ENCODE measurements at places on chromosomes 2 and 18.
A peak's percentile ranks its signal among the peaks of the same experiment; 100 is the strongest.

DNA sequence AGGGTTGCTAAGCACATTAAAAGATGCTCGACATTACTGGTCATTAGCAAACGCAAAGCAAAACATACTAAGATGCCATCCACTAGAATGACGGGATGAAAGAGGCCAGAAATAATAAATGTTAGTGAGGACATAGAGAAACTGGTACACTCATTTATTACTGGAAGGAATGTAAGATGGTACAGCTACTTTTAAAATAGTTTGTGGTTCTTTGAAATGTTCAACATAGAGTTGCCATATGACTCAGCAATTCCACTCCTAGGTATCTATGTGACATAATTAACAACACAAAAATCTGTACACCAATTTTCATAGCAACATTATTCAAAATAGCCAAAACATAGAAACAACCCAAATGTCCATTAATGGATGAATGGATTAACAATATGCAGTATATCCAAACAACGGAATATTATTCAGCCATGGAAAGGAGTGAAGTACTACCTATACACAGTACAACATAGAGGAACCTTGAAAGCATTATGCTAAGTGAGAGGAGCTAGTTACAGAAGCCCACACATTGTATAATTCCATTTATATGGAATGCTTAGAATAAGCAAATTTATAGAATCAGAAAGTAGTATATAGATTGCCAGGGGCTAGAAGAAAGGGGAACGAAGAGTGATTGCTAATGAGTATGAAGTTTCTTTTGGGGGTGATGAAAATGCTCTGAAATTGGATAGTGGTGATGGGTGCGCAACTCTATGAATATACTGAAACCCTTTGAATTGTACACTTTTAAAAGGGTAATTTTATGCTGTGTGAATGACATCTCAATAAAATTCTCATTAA lies 61.9 kb upstream of the IL1R1 start:
- no peak for DNase-seq

DNA sequence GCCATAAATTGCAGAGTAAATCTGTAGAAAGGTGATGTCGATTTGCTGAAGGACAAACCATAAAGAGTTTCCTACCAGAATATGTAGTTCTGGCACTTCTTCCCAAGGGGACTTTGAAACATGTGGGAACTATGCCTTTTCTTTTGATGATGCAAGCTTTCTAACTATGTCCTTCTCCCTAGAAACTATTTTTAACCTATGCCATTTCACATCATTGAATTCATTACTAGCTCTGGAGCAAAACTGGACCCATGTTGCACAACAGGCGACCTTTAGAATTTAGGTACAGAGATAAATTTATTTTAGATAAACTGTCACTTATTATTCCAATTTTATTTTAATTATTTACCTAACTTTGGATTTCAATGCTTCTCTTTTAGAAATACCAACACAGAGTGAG lies 186.5 kb downstream of the CCDC102B start:
- DNase-seq = no peak

DNA sequence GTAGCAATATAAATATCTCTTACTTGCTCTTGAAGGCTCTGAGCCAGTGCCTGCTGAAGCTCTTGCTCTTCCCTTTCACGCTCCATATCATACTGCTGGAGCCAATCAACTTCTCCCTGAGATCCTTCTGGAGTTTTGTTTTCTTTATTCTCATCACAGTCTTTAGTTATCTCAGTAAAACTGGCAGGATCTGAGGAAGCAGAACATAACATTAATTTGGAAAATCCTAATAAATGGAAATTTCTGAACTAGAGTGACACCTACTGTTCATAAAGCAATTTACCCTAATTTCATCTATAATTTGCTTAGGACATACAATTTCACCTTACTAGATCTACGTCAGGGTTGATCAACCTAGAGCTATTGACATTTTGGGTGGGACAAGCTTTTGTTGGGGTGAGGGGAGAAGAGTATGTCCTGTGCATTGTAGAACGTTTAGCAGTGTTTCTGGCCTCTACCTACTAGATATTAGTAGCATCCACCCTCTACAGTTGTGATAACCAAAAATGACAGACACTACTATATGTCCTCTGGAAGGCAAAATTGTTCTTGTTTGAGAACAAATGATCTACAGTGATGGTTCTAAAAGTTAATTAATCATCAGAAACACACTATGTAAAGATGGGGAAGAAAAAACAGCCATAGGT lies 47.2 kb downstream of the VIL1 start:
- peak; percentile 2 for DNase-seq

DNA sequence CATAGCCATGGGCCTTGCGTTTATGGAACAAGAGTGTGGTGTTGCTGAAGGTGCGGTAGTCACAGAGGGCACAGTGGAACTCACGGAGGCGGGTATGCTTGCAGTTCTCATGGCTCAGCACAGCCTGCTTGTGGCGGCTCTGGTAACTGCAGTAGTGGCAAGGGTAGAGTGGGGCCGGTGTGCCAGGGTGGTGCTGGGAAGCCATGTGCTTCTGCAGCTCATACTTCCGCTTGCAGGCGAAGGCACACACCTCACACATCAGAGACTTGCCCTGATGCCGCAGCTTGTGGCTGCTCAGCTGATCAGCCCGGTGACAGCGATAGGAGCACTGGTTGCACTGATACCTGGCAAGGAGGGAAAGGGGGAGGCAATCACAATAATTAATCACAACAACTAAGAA lies 14.7 kb downstream of the ZNF142 start:
- peak; percentile 14 for DNase-seq

- DNase-seq = no peak
Measured at GRCh38 chr2:144180131-144180530, 339.8 kb downstream of the ZEB2 start.

GRCh38 chr2:20177556-20178248 lies 47.2 kb downstream of the SDC1 start:
- no peak for DNase-seq

DNA sequence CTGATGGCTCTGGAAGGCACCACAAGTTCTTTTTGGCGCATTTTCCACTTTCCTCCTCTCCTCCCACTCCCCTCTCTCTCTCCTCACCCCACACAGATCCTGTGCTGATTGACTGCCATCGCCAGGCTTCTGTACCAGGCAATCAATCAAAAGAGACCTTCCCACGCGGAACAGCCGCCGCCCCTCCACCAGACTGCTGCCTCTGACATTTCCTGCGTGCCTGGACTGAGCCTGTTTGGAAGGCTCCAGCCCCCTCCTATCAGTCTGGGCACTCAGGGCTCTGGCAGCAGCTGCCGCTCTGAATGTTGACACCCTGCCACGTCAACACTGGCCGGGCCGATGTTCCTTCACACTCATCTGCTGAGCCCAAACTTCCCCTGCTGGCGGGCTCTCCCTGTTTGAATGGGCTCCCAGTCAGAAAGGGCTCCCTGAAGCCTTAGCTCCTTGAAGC lies 467.7 kb downstream of the EPHA4 start:
- DNase-seq = no peak

DNA sequence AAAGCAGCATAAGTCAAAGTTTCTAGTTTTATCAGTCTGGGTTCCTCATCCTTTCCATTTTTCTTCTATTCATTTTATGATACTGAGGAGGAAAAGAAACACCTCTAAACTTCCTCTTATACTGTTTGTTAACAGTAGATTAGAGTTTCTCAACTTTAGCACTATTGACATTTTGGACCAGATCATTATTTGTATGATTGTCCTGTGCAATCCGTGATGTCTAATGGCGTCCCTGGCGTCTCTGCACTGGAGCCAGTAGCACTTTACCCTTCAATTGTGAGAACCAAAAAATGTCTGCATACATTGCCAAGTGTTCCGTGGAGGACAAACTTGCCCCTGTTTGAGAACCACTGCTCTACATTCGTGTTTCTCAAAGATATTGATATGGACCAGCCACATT lies 25.2 kb downstream of the PTPN4 start:
- DNase-seq = no peak

DNA sequence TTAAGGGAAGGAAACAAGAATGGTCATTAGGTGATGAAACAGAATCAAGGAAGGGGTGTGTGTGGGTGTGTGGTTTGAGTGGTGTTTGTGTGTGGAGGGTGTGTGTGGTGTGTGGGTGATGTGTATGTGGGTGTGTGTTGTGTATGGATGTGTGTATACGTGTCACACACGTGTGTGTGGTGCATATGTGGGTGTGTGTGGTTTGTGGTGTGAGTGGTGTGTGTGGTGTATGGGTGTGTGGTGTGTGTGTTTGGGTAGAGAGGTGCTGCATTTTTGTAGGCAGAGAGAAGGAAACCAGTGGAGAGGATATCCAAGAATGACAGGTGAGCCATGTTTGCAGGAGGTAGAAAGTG lies 1.1 kb upstream of the CEP192 start:
- DNase-seq = no peak
